ENCODE measurements at places on chromosomes 6 and 20.
A peak's percentile ranks its signal among the peaks of the same experiment; 100 is the strongest.

- DNase-seq = no peak
These were observed 29.6 kb downstream of the ADRM1 start for GRCh38 chr20:62332421-62332820.

- no peak for DNase-seq
These were observed 6.4 kb downstream of the RPS12 start for GRCh38 chr6:132820629-132821381.

- no peak for DNase-seq
These were observed 95.5 kb upstream of the VGLL2 start for GRCh38 chr6:117169781-117170281.

GRCh38 chr6:143333749-143334520 is 116.6 kb downstream of the ADAT2 start:
- DNase-seq = peak; percentile 10

GRCh38 chr6:38501931-38502330 is 137.8 kb downstream of the BTBD9 start:
- DNase-seq = no peak

- DNase-seq = no peak
These were observed 208.3 kb downstream of the TASP1 start for GRCh38 chr20:13430346-13431002.

GRCh38 chr6:35304299-35304698 is 6.7 kb downstream of the DEF6 start:
- DNase-seq = no peak

GRCh38 chr6:73134588-73134987 is 90.7 kb downstream of the KHDC1L start:
- DNase-seq = no peak

GRCh38 chr6:1485678-1486077 is 96.3 kb downstream of the FOXF2 start:
- DNase-seq = no peak

GRCh38 chr6:62670490-62671223 is 384.6 kb upstream of the KHDRBS2 start:
- no peak for DNase-seq

GRCh38 chr6:170075659-170076223 is 215.1 kb downstream of the DLL1 start:
- DNase-seq = no peak

- peak; percentile 56 for DNase-seq
These were observed 32.7 kb downstream of the PLN start for GRCh38 chr6:118580585-118581419.

- no peak for DNase-seq
These were observed 356.9 kb upstream of the MARCKS start for GRCh38 chr6:113500221-113500620.

GRCh38 chr6:137233911-137234863 is 15.0 kb upstream of the IFNGR1 start:
- no peak for DNase-seq

- no peak for DNase-seq
These were observed 467.2 kb upstream of the CHD6 start for GRCh38 chr20:42085366-42085765.

DNA sequence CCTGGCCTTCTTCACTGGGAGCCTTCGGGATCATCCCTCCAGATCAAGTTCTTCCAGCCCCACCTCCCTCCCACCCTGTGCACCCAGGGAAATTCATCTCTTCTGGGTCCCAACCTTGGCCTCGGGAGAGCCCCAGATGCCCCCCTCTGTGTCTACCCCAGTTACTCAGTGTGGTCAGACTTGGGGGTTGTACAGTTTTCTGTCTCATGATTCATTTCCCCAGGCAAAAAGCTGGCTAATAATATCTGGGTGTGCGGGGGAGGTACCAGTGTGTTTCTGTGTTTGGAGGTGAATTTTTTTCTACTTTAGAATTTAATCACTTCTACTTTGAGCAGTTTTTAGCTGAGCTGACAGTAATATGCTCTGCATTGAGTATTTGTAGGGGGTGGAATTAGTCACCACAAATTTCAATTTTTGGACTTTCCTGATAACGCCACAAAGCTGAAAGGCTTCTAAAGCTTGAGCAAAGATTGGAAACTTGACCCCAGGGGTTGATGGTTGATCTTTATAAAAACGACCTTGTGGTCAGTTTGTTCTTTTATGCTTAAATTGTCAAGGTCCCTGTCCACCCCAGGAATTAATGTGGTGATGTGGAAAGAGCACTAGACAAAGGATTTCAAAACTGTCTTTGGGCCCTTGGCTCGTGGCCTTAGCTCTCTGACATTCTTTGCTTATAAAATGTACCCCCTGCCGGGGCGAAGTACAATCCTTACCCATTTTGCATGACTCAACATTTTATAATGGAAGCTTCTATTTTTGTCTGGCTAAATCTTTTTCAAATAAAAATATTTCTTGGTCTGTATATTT is 284.7 kb upstream of the TAB2 start:
- DNase-seq = no peak

- DNase-seq = no peak
These were observed 17.1 kb downstream of the VPS52 start for GRCh38 chr6:33254591-33254990.

DNA sequence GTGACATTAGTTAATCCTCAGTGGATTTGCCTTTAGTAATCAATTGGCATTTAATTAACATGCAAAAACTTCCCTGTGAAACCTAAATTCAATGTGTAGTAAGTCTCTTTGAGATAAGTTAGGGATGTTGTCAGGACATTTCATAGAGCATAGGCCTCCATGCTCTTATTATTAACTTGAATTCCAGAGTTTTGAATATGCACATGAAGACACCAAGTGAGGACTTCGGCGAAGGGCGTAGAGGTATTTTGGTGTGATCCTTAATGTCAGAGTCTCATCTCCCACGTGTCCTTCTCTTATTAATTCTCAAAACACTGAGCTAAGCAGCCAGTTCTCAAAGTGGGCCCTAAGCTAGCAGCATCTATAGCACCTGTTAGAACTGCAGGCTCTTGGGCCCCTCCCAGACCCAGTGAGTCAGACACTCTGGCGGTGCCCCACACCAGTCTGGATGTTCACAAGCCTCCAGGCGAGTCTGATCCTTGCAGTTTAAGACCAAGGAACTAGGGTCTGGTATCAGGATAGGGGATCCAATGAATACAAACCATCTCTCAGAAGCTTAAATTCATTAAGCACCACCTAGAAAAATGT is 292.1 kb downstream of the QKI start:
- DNase-seq = no peak

DNA sequence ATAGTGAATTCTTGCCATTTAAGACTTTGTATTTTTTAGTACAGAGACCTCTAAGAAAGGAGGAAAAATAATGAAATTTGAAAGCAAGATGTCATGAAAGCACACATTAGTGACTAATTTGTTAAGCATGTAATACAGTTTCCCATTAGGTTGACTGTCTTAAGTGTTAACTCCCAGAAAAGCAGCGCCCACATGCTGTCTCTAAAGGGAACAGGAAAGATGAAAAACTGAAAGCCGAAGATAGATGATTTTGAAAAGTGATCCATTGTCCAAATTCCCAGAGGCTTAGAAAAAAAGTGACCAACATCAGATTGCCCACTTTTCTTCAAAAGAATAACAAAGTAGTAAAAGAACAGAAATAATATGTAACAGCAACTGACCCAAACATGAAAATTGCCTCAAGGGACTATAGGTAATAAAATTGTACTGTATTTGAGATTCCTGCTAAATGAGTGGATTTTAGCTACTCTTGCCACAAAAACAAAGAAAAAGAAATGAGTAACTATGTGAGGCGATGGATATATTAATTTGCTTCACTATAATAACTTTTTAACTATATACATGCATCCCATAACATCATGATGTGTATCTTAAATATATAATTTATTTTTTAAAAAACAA is 83.2 kb upstream of the OGFRL1 start:
- no peak for DNase-seq

- DNase-seq = no peak
These were observed 3.9 kb upstream of the SLC9A8 start for GRCh38 chr20:49808753-49809152.

GRCh38 chr6:32954986-32955802 is 2.3 kb upstream of the HLA-DMA start:
- no peak for DNase-seq

DNA sequence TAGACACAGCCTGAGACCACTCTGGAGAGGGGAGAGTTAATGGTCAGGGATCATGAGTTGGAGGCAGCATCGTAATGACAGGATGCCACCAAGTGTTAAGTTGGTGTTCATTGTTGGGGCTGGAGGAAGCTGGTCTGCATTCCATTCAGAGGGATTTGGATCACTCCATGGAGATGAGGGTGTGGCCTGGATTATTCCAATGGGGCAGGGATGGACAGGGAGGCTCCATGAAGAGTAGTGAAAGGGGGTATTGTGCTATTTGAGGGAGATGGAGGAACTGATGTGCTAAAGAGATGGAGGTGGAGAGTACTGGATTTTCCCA is 1.1 kb downstream of the SAPCD1 start:
- no peak for DNase-seq

- no peak for DNase-seq
These were observed 89.4 kb downstream of the TBXT start for GRCh38 chr6:166078294-166078693.

DNA sequence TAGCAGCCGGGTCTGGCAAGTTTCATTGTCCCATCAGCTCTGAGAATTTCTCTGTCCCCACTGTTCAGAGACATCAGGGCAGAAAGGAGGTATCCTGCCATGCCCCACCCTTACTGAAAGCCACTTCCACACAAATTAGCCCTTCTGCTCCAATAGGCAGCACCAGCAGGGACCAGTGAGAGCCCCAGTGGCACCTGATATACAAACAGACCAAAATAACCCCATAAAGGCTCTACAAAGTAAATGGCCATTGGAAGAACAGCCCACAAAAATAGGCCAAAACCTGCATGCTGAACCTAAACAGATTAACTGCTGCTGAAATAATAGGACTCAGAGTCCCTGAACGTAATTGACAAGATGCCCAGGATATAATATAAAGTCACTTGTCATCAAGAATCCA is 199.9 kb downstream of the TMEM200A start:
- no peak for DNase-seq

DNA sequence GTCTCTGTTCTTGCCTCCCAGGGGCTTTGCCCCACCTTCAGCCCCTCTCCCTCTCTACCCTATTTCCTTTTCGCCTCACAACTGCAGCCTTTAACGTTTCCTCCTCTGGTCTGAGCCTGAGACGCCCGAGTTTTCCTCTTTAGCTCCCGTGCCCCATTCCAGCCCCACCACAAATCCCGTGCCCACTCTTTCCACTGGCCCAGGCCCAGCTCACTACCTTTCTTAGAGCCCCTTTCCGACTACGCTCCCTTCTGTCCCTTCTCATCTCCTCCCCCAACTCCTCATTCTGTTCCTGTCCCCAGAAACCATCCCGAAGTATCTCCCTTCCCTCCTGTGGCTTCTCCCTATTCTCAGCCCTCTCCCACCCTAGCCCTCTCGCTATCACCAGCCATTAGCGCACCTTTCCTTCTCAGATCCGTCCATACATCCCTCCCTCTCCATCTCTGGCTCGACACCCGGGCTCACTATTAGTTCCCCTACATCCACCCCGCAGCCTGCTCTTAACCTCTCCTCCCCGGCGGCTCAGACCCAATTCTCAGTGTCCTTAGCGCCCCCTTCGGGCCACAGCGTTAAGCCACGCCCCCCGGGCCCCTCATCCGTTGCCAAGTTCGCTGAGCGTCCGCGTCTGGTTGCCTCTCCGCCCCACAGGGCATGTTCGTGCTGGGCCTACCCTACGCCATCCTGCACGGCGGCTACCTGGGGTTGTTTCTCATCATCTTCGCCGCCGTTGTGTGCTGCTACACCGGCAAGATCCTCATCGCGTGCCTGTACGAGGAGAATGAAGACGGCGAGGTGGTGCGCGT is 2.7 kb downstream of the SLC32A1 start:
- no peak for DNase-seq

DNA sequence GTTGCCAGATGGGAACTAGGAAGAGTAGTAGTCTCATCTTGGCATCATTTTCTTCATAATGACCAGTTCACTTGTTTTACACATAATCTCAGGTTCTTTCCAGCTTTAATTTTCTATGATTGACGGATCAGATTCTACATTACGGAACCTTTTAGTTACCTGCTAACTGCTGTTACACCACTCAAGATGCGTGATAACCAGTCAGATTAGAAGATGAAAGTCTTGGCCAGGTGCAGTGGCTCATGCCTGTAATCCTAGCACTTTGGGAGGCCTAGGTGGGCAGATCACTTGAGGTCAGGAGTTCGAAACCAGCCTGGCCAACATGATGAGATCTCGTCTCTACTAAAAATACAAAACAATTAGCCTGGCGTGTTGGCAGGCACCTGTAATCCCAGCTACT is 92.5 kb downstream of the NCOA3 start:
- DNase-seq = no peak

- DNase-seq = no peak
These were observed 66.5 kb upstream of the TENT5A start for GRCh38 chr6:81818901-81819361.

GRCh38 chr20:46770330-46771194 is 61.1 kb downstream of the SLC2A10 start:
- DNase-seq = no peak

GRCh38 chr6:106084989-106085691 is 996 bp upstream of the PRDM1 start:
- DNase-seq = no peak

DNA sequence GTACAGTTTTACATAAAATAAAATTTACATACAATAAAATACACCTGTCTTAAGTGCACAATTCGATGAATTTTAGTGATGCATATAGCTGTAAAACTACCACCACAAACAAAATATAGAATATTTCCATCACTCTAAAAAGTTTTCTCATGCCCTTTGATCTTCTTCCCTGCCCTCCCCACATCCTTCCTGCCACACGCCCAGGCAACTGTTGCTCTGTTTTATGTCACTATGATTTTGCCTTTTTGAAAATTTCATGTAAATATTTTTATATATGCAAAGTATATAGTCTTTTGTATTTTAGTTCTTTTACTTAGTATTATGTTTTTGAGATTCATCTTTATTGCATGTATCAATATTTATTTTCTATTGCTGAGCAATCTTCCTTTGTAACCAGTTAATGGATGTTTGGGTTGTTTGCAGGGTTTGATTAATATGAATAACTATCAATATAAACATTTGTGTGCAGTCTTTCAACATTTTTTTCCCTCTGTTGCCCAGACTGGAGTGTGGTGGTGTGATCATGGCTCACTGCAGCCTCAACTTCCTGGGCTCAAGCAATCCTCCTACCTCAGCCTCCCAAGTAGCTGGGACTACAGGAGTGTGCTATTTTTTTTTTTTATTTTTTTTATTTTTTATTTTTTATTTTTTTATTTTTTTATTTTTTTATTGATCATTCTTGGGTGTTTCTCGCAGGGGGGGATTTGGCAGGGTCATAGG is 23.8 kb upstream of the SAMHD1 start:
- DNase-seq = no peak

Data from hippocampal formation (tissue), 2 donors.